Activated CD4-positive, alpha-beta T cell treated with anti-CD3 and anti-CD28 coated beads, Interleukin-2, amount 10 ng/mL, durations not matched to agents 7 days and 5 days (primary cell): ENCODE measurements at places on chromosomes 4 and X. TPM values are rescaled to one million over a fixed set of nuclear protein-coding genes. Genes with fewer than 3 reads are reported as not detected.

SERPINA7 gene
- not detected for total RNA-seq

HSFX3 gene
- not detected for total RNA-seq

MEPE gene
- not detected for total RNA-seq

TRPC3 gene
- total RNA-seq: 0.94 TPM

CDX4 gene
- total RNA-seq: not detected

LONRF3 gene
- total RNA-seq: 0.35 TPM

UBQLN2 gene
- 59.7 TPM for total RNA-seq

BGN gene
- total RNA-seq: not detected

FHL1 gene
- total RNA-seq: 16.7 TPM
